ENCODE measurements at places on chromosomes 5 and 9. TPM values are rescaled to one million over a fixed set of nuclear protein-coding genes. Genes with fewer than 3 reads are reported as not detected.

The OTP gene
- not detected for total RNA-seq

The ADAMTS12 gene
- total RNA-seq, result 49.4 TPM

The LCNL1 gene
- total RNA-seq, result not detected

The FOXD4L3 gene
- total RNA-seq, result not detected

The LRRC14B gene
- not detected for total RNA-seq

The FGD3 gene
- 4.1 TPM for total RNA-seq

The CCL21 gene
- total RNA-seq, result 1.4 TPM

The FOXD4L4 gene
- total RNA-seq, result 0.57 TPM

The BRD8 gene
- 40.5 TPM for total RNA-seq

The ANGPTL2 gene
- 78.4 TPM for total RNA-seq

The DMRT2 gene
- total RNA-seq, result 19.0 TPM

The GARIN3 gene
- not detected for total RNA-seq

The CDH9 gene
- not detected for total RNA-seq

The DEPDC1B gene
- total RNA-seq, result 0.98 TPM

The NR5A1 gene
- not detected for total RNA-seq

The RAD50 gene
- total RNA-seq, result 43.0 TPM

The NUTM2F gene
- total RNA-seq, result not detected

The MZB1 gene
- 2.1 TPM for total RNA-seq

The C9orf153 gene
- total RNA-seq, result 0.17 TPM

The CTSV gene
- total RNA-seq, result 0.88 TPM

The TRIM36 gene
- 0.98 TPM for total RNA-seq

The COL5A1 gene
- total RNA-seq, result 14.0 TPM

The WNT8A gene
- total RNA-seq, result not detected

The TTC16 gene
- 0.16 TPM for total RNA-seq

The MLANA gene
- total RNA-seq, result not detected

The VCAN gene
- 217 TPM for total RNA-seq

The FBP2 gene
- total RNA-seq, result not detected

The PCDHA5 gene
- not detected for total RNA-seq

The HAND1 gene
- not detected for total RNA-seq

The DMRT3 gene
- not detected for total RNA-seq

The CCDC112 gene
- total RNA-seq, result 13.9 TPM

The SPATA31A3 gene
- total RNA-seq, result not detected

The VLDLR gene
- total RNA-seq, result 13.4 TPM

The SLC6A18 gene
- not detected for total RNA-seq

The MYMK gene
- total RNA-seq, result not detected

The IFNA13 gene
- total RNA-seq, result not detected

The DMRT1 gene
- not detected for total RNA-seq

The SLC25A48 gene
- total RNA-seq, result 0.94 TPM

All from subcutaneous adipose tissue (tissue), 4 donors.